Activated CD4-positive, alpha-beta T cell treated with anti-CD3 and anti-CD28 coated beads, Interleukin-2, amount 50 U/mL, for 48 hours (primary cell): ENCODE measurements at places on chromosomes 6 and 20.

- DNase-seq: no peak
Observed at GRCh38 chr6:120237221-120237620, 887.7 kb upstream of the MAN1A1 start.

GRCh38 chr6:130070792-130071191, 52.4 kb downstream of the L3MBTL3 start:
- DNase-seq: no peak

GRCh38 chr20:61723529-61724257, 342.0 kb downstream of the TAF4 start:
- DNase-seq: no peak

- DNase-seq: no peak
Observed at GRCh38 chr6:98382246-98382645, 452.1 kb upstream of the POU3F2 start.

DNA sequence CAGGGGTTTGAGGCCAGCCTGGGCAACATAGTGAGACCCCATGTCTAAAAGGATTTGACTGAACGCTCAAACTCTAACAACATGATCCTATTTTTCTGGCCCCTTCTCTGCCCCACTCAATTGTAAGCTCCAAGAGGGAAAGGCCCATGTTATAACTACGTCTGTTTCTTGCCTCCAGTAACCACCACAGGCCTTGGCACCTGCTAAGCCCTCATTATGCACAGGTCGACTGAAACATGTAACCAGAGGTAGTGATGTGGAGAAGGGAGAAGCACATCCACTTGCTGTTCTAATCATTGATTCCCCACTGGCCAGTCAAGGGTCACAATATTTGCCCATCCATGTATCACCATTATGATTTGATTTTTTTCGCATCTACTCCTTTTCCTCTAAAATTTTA, 475.5 kb downstream of the KIF16B start:
- no peak for DNase-seq

- no peak for DNase-seq
Observed at GRCh38 chr6:28401172-28401571, 1.6 kb upstream of the ZSCAN12 start.

DNA sequence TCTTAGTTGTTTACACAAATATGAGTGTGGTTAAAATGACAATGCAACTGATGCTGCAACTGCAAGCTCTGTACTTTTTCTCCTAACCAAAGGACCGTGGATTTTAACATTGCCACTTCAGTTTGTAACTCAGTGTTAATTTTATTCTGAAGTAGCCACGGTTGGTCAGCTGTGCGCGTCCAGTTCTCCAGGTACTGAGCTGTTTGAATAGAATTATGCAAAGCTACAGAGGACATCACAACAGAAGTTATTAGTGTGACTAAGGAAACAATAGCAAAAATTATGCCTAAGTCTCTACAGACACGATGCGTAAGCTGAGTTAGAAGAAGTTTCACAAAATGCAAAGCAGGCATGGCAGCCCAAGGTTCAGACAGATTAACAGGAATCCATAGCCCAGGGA, 4.4 kb upstream of the ABHD12 start:
- no peak for DNase-seq

DNA sequence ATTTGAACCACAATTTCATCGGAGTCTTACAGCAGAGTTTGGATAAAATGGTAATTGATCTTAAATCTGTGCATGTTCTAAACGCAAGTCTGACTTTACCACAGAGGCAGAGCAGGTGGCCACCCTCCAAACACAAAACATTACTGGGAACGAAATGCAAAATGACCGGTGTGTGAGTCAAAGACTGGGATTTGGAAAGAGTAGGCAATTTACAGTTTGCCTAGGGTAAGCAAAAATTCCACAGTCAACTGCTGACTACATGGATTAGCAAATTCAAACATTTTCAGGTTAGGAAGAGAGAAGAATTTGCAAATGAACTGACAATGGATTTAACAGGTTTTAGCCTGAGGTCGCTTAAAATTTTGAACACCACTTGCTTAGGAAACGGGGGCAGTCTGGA, 444.4 kb downstream of the HDGFL1 start:
- no peak for DNase-seq

GRCh38 chr6:87995461-87995860, 52.2 kb upstream of the SPACA1 start:
- DNase-seq: no peak

DNA sequence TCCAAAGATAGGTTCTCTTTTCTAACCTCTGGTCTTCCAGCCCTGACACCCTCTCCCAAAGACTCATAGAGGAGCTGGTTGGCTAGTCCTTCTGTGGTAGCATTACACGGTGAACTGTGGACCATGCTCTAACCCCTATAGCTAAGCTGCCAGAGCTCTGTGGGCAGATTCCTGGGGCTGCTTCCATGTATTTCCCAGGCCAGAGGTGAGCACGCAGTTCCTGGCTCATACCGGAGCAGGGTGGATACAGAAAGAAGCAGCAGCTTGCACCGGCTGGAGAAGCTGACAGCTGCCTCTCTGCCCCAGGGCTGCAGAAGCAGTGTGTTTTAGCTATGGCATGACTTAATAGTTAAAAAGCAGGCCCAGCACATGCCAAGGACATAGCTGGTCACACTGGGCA, 84.1 kb upstream of the FOXP4 start:
- no peak for DNase-seq

- no peak for DNase-seq
Observed at GRCh38 chr6:107106165-107106564, 9.2 kb downstream of the BEND3 start.

GRCh38 chr6:47252633-47253032, 57.1 kb downstream of the TNFRSF21 start:
- no peak for DNase-seq

- DNase-seq: no peak
Observed at GRCh38 chr6:5590187-5590586, 328.9 kb downstream of the FARS2 start.

DNA sequence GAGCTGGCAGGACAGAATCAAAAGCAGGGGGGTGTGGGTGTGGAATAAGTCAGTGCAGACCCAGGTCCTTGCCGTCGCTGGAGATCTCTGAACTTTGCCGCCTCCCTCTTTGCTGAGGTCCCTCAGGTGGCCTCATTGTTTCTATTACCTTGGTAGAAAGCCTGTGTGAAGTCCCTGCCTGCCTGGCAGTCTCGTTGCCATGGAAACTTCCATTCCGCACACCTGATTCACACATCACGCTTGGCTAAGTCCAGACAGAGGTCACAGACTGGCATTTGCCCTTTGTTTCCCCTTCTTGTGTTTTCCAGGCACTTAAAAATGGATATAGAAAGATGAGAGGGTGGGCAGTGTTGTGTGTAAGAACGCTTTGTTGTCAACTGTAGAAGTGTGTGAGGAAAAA, 260.6 kb downstream of the PRL start:
- DNase-seq: no peak

- DNase-seq: no peak
Observed at GRCh38 chr6:139706912-139707311, 332.5 kb upstream of the CITED2 start.
